Tibial nerve (tissue), 4 donors: ENCODE measurements at places on chromosomes 12 and 14. TPM values are rescaled to one million over a fixed set of nuclear protein-coding genes. Genes with fewer than 3 reads are reported as not detected.

DNA sequence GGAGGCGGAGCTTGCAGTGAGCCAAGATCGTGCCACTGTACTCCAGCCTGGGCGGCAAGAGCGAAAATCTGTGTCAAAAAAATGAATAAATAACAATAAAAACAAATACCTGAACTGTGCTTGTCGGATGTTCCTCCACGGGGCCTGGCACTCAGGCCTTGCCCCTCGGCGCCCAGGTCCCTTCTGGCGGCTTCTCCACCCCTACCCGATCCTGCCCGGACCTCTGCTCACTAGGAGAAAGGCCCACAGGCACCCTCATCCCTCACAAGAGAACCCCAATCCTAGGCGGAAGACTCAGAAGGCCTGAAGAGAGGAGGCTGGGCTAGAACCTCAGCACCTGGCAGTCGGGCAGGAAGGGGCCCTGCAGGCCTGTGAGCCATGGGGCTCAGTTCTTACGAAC is 21.0 kb upstream of the BTBD6 start:
- no peaks in the 10 kb centered on the region for H3K4me1 ChIP-seq
- no peaks in the 10 kb centered on the region for H3K36me3 ChIP-seq
- H3K27ac ChIP-seq: no peak overlapping the region
- no peaks in the 10 kb centered on the region for H3K27me3 ChIP-seq

DNA sequence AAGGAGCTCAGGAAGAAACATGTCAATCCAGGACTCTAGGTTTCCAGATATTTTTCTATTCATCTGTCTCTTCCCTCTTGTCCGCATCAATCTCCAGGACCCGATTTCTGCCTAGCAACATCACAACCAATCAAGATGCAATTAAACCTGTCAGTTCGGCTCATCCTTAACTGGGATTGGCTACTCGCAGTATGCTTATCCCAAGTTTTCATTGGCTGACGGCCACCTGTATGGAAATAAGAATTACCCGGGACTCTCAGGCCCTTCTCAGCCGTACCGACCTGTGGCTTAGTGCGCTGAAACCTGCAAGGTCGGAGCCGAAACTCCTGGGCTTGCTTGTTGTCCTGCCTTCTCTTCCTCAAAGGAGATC is 20.4 kb upstream of the ATP5MC2 start:
- no peak overlapping the region for H3K4me3 ChIP-seq
- peaks cover 28% of the 10 kb centered on the region for H3K4me1 ChIP-seq
- no peak overlapping the region for H3K27ac ChIP-seq
- peak; percentile 54 for DNase-seq

- no peak for DNase-seq
- no peak overlapping the region for H3K27ac ChIP-seq
- no peak overlapping the region for H3K4me3 ChIP-seq
- H3K36me3 ChIP-seq: no peaks in the 10 kb centered on the region
- no peaks in the 10 kb centered on the region for H3K4me1 ChIP-seq
- H3K27me3 ChIP-seq: no peaks in the 10 kb centered on the region
These were observed 58.6 kb downstream of the ABCC9 start for GRCh38 chr12:21882635-21883034.

- peak overlapping the region; percentile 44 for H3K27ac ChIP-seq
- no peak for DNase-seq
- H3K36me3 ChIP-seq: peaks cover 30% of the 10 kb centered on the region
- H3K27me3 ChIP-seq: no peaks in the 10 kb centered on the region
- peak overlapping the region; percentile 9 for H3K4me3 ChIP-seq
These were observed 4.4 kb downstream of the KMT2D start for GRCh38 chr12:49055978-49056754.

- no peaks in the 10 kb centered on the region for H3K36me3 ChIP-seq
- DNase-seq: peak; percentile 24
- H3K27ac ChIP-seq: peak overlapping the region; percentile 41
- no peaks in the 10 kb centered on the region for H3K27me3 ChIP-seq
These were observed 60.1 kb upstream of the RIMBP2 start for GRCh38 chr12:130775953-130776856.

Gene CIDEB
- 10.0 TPM for total RNA-seq
